ENCODE measurements at places on chromosomes 12 and 14. TPM values are rescaled to one million over a fixed set of nuclear protein-coding genes. Genes with fewer than 3 reads are reported as not detected.

Gene PLCZ1
- total RNA-seq: not detected

Gene ARMH4
- total RNA-seq: 16.7 TPM

Gene TAMALIN
- total RNA-seq: 25.5 TPM

Gene TAC3
- not detected for total RNA-seq

Gene POTEG
- total RNA-seq: not detected

Gene CLEC4E
- total RNA-seq: not detected

Gene TGFB3
- 176 TPM for total RNA-seq

Gene GYS2
- not detected for total RNA-seq

Gene IAPP
- not detected for total RNA-seq

Gene CACNA2D4
- total RNA-seq: not detected

Gene ST8SIA1
- total RNA-seq: 3.6 TPM

Gene TPH2
- total RNA-seq: not detected

Gene METTL1
- 23.9 TPM for total RNA-seq

Gene COL2A1
- 0.70 TPM for total RNA-seq

Gene MAPK1IP1L
- total RNA-seq: 102 TPM

Gene HHIPL1
- 2.0 TPM for total RNA-seq

Gene PLEKHH1
- total RNA-seq: 0.50 TPM

Gene PRIM1
- 6.2 TPM for total RNA-seq

Gene CLEC6A
- total RNA-seq: not detected

Data from osteocyte (in vitro differentiated cells).